Endothelial cell (in vitro differentiated cells): ENCODE measurements at places on chromosomes 3 and 15. TPM values are rescaled to one million over a fixed set of nuclear protein-coding genes. Genes with fewer than 3 reads are reported as not detected.

SLC51B gene
- total RNA-seq: not detected

CYP1A2 gene
- not detected for total RNA-seq

GNAI2 gene
- total RNA-seq: 771 TPM

RTP1 gene
- total RNA-seq: not detected

LYZL4 gene
- not detected for total RNA-seq

ALDH1A3 gene
- total RNA-seq: 13.9 TPM

ITPKA gene
- total RNA-seq: 4.2 TPM

SMCO1 gene
- not detected for total RNA-seq
